ENCODE measurements at places on chromosomes 5 and 9. TPM values are rescaled to one million over a fixed set of nuclear protein-coding genes. Genes with fewer than 3 reads are reported as not detected.

Gene FOXD4L5
- total RNA-seq, result 0.09 TPM

Gene ANXA1
- 28.6 TPM for total RNA-seq

Gene DND1
- 3.5 TPM for total RNA-seq

DNA sequence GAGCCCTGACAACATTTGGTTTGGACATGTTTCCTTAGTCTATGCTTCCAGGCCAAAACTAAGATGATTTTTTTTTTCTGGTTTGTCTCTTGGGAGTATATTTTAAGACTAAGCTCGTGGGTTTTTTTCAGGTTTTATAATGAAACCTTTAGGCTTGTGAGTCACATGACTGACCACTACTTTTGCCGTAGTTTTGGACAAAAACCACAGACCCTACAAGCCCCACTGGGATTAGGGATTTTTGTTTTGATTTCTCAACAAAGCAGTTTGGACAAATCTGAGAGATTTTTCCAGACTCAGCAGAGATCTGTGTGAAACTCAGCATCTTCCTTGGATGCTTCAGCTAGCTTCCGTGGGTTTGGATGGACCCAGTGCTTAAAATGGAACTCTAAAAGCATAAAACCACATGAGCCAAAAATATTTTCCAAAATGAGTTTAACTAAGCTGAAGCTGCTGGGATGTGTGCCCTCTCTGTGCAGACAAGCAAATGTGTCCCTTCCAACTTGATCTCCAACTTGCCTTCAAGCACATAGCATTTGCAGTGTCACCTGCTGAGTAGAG, 70.3 kb upstream of the SMIM15 start:
- DNase-seq, result no peak

DNA sequence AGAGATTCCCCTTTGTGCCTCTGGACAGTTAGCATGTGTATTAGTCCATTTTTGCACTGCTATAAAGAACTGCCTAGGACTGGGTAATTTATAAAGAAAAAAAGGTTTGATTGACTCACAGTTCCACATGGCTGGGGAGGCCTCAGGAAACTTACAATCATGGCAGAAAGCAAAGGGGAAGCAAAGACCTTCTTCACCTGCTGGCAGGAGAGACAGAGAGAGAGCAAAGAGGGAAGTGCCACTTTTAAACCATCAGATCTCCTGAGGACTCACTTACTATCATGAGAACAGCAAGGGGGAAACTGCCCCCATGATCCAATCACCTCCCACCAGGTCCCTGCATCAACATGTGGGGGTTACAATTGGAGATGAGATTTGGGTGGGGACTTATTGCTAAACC, 6.0 kb downstream of the CFAP90 start:
- no peak for DNase-seq

GRCh38 chr5:86970361-86970760, 297.3 kb upstream of the RASA1 start:
- no peak for DNase-seq

DNA sequence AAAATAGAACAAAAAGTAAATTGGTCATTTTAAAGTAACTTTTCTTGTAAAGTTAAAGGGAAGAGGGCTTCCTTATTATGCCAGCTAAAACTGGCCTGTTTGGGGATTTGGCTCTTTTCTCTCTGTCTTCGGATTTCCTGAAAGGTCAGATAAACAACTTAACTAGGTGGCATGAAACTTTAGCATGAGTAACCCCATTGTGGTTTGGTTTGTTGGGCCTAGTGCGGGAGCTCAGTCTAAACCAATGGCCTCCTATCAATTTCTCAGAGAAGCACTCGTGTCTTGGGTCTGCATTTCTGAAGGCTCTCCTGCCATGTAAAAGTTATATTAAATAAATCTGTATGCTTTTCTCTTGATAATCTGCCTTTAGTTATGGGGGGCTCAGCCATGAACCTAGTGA, 48.5 kb upstream of the ANKH start:
- no peak for DNase-seq

- DNase-seq, result no peak
Measured at GRCh38 chr5:1442222-1443145, 2.8 kb downstream of the SLC6A3 start.

DNA sequence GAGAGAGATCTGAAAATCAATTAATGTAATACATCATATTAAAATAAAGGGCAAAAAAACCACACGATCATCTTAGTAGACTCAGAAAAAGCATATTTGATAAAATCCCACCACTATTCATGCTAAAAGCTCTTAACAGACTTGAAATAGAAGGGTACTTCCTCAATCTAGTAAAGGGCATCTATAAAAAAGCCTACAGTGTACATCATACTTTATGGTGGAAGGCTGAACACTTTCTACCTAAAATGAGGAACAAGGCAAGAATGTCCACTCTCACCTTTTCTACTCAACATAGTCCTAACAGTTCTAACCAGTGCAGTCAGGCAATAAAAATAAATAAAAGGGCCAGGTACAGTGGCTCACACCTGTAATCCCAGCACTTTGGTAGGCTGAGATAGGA, 38.9 kb downstream of the POLK start:
- no peak for DNase-seq

Measured in activated T-helper 2 cell treated with anti-CD3 and anti-CD28 coated beads, Interferon-gamma antibody, Interleukin-2, Interleukin-4, amounts not matched to agents 10 μg/mL and 5 μg/mL and 100 μg/mL, durations not matched to agents 14 hours and 24 hours and 36 hours (primary cell).